ENCODE measurements at places on chromosomes 13 and 19.

- no peak for DNase-seq
Observed at GRCh38 chr13:111883571-111884343, 183.2 kb upstream of the SOX1 start.

- DNase-seq, result peak; percentile 98
Observed at GRCh38 chr13:35979361-35979951, 151.7 kb downstream of the DCLK1 start.

- no peak for DNase-seq
Observed at GRCh38 chr13:96519380-96519779, 429.5 kb downstream of the HS6ST3 start.

DNA sequence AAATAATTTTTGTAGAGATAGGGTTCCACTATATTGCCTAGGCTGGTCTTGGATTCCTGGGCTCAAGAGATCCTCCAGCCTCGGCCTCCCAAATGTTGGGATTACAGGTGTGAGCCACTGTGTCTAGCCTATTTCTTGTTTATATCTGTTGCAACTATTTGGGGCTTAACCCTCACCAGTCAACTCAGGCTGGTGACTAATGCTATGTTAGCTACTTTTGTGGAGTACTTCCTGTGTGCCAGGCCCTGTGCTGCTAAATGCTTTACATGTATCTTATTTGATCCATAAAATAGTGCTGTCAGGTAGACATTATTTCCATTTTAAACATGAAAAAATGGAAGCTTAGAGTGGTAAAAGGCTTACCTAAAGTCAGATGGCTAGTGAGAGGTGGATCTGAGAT is 13.8 kb downstream of the CEACAM1 start:
- DNase-seq, result no peak

- DNase-seq, result no peak
Observed at GRCh38 chr13:75432045-75432444, 49.9 kb downstream of the TBC1D4 start.

DNA sequence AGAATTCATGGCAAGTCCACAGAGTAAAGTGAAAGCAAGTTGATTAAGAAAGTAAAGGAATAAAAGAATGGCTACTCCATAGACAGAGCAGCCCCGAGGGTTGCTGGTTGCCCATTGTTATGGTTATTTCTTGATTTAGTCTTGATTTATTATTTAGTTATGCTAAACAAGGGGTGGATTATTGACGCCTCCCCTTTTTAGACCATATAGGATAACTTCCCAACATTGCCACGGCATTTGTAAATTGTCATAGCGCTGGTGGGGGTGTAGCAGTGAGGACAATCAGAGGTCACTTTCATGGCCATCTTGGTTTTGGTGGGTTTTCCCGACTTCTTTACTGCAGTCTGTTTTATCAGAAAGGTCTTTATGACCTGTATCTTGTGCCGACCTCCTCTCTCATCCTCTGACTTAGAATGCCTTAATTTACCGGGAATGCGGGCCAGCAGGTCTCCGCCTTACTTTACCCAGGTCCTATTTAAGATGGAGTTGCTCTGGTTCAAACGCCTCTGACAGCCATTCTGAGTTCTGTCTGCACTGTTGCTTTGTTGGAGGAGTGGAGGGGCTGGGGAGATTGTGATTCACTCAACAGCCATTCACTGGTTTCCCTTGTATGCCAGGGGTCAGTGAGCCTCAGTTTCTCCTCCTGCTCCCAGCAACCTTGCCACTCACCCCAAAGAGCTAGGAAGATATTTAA is 27.6 kb downstream of the HPN start:
- no peak for DNase-seq

GRCh38 chr13:34862311-34862710 is 79.8 kb upstream of the NBEA start:
- DNase-seq, result no peak

DNA sequence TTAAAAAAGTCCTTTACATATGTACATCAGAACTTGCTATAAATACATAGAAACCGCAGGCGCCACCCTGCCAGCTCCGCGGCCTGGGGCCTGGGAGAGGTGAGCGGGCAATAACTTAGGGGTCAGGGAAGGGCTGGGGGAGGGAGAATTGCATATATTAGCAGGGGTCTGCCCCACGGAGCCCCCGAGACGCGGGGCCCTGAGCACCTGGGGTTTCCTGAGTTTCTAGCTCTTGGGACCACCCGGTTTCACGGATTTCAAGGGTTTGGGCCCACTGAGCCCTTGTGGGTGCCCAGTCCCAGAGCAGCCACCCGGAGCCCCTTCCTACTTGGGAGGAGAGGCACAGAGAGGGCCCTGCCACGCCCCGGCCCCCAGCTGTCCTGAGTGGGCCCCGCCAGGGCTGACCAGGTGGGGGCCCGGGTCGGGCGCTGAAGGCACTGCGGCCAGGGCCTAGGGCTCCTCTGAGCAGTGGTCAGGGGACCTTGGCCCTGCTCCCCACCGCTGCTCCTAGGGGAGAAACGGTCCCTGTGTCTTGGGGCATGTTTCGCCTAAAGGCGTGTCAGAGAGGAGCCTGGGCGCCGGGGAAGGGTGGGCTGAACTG is 4.0 kb downstream of the GPX4 start:
- no peak for DNase-seq

DNA sequence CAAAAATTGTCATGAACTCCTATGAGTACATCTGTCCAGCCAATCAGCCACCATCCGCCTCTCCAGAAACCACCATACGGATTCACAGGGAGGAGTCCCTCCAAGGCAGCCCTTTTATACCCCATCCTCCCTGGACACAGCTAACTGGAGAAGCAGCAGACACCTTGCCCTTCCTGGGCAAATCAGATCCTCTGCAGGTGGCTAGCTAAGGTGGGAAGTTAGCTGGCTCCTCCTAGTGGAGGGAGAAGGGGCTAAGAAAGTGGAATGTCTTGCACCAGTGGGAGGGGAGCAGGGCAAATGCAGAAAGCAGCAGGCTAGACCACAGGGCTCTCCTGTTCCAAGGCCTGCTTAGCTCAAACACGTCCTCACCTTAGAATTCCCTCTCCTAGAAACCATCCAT is 46.2 kb upstream of the UQCRFS1 start:
- no peak for DNase-seq

DNA sequence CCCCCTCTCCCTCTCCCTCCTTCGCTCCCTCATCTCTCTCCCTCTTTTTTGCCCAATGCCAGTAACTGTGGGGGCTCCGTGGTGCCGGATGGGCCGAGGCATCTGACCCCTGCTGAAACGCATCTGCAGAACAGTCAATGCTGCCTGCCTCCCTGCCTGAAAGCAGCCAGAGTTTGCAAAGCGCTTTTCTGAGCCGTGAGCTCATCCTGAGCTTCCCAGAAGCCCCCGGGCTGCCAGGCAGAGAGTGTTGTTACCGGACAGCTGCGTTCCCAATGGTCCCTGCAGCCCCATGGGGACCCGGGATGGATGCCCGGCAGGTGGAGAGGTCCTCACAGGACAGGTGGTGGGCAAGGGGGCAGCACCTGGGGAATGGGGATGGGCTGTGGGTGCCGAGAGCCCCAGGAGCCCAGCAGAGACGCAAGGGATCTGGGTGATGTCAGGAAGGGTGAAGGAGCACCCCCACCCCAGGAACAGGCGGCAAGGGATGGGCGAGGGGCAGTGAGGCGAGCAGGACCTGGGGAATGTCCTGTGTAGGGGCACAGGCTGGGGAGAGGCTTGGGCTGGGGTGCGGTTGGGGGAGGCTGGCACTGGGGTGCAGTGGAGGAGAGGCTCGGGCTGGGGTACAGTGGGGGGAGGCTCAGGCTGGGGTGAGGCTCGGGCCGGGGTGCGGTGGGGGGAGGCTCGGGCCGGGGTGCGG is 33.0 kb downstream of the GPX4 start:
- DNase-seq, result no peak

GRCh38 chr13:35530147-35530546 is 53.7 kb upstream of the MAB21L1 start:
- no peak for DNase-seq

- DNase-seq, result no peak
Observed at GRCh38 chr19:18898081-18898606, 2.2 kb upstream of the CERS1 start.

GRCh38 chr19:13024126-13024950 is 29.1 kb downstream of the NFIX start:
- no peak for DNase-seq

GRCh38 chr13:99064624-99065234 is 86.9 kb upstream of the DOCK9 start:
- no peak for DNase-seq

GRCh38 chr13:32852526-32852925 is 163.7 kb upstream of the KL start:
- DNase-seq, result peak; percentile 34

GRCh38 chr19:48994035-48994386 is 324 bp downstream of the RUVBL2 start:
- no peak for DNase-seq

- peak; percentile 79 for DNase-seq
Observed at GRCh38 chr13:80473695-80474094, 132.8 kb upstream of the SPRY2 start.

- peak; percentile 75 for DNase-seq
Observed at GRCh38 chr13:100209857-100210825, 121.2 kb downstream of the PCCA start.

GRCh38 chr13:37109051-37109678 is 3.7 kb upstream of the CSNK1A1L start:
- peak; percentile 70 for DNase-seq

DNA sequence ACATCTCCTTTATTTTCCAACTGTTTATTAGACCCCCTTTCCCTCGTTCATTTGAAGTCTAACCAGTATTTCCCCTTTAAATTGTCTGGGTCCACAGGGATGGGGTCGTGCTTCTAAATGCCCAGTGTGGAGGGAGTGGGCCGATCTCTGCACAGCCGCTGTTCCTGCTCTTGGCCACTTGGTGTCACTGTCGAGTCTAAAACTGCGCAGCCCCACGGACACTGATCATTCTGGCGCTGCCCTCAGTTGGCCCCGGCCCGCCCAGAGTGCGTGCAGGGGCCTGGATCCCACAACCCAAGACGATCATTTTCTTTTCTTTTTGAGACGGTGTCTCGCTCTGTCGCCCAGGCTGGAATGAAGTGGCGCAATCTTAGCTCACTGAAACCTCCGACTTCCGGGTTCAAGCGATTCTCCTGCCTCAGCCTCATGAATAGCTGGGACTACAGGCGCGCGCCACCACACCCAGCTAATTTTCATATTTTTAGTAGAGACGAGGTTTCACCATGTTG is 12.0 kb downstream of the WDR88 start:
- peak; percentile 41 for DNase-seq

- DNase-seq, result no peak
Observed at GRCh38 chr13:95160112-95160906, 140.9 kb downstream of the ABCC4 start.

DNA sequence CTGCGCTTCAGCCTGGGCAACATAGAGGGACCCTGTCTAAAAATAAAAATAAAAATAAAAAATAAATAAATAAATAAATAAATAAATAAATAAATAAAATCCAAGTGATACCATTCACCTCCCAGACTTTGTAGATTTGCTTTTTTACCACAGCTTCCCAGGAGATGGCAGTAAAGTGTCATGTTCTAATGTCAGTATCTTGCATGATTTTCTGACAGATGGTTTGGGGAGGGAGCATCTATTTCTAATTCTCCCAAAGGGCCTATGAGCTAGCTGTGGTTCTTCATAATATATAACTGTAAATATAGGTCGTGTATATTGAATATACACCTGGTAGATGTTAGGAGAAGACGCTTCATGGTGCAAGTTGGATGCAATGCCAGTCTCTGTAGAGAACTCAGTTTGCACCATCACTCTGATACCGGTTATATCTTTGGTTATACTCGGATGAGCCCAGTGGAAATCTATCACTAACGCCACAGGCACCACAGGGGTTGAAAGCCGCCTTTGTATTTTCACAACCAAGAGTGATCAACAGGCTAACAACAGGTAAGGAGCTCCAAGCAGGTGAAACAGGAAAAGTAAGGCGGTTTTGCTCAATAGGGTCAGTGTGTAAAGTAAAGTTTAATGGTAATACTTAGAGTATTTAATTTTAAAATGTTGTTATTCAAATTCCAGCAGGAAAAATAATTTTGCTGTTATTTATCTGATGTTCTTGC is 13.9 kb downstream of the APLP1 start:
- DNase-seq, result peak; percentile 72

DNA sequence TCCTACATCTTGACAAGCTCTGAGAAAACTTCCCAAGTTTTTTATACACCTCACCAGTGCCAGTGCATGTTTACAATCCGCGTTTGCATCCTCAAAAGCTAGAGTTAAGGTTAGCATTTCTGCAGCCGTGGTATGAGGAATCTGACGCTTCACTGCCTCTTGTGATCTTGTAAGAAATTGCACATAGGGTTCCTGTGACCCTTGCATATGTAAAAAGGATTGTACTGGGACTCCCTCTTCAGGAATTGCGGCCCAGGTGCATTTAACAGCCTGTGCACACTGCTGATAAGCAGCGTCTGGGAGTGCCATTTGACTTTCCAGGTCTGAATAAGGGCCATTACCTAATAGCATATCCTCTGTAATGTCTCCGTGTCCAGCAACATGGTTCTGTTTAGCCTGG is 15.3 kb downstream of the FPR3 start:
- DNase-seq, result no peak

- no peak for DNase-seq
Observed at GRCh38 chr13:99506634-99507033, 5.4 kb downstream of the TM9SF2 start.

- no peak for DNase-seq
Observed at GRCh38 chr19:7515110-7515644, 726 bp upstream of the ZNF358 start.

DNA sequence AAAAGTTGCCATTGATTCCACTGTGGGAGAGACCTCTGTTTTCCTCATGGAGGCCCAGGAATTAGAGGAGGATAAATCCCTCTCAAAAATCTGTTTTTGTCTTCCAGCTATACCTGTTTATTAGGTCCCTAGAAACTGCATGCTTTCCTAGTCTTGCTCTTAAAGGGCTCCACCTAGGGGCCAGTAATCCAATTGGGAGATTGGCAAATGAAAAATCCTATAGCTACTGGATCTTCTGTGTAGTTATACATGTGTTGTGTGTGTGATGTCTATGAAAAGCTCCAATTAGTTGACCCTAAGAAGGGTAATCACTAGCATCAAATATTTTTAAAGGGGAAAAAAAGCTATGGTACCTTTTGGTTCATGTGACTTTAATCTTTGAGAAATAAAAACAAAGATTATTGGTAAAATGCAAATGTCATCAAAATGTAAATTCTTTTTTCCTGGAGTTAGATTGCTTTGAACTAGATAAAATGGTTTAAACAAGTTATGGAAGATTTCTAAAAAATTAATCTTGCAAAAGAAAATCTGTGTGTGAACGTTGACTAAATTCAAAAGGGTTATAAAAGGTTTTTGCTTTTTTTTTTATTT is 63.4 kb upstream of the C1QTNF9B start:
- peak; percentile 56 for DNase-seq

DNA sequence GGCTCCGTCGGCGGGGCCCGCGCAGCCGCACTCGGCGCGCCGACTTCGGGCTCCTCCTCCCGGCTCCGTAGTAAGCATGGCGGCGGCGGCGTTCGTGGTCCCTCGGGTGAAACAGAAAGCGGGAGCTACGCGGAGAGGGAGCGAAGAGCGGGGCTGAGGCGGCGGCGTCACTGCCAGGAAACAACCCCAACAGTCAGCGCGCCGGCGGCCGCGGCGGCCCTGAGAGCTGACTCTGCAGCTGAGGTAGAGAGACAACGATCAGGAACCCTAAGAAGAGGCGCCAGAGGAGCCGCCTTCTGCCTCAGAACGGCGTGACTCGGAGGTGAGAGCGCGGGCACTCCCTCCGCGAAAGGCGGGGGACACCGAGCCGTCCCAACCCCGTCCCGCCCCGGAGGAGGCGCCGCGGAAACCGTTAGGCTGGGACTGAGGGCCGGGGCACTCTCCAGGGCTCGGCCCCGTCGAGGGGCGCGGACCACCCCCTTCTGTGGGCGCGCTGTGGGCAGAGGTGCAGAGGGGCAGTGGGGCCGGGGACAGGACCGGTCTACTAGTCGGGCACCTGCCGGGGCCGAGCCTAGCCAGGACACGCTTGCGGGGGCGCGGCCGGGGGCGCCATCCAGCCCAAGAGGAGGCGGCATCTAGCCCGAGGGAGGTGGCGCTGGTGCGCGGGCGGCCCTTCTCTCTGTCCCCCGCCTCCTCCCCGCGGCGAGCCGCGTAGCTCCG is at the start of gene FNDC3A:
Gene FNDC3A, plus strand, starts transcription at position 57 of the 720 bp plus-strand sequence. CDS start 30,279 bp downstream, outside the sequence.
- peak; percentile 86 for DNase-seq
